ENCODE measurements at places on chromosomes 5 and 9. TPM values are rescaled to one million over a fixed set of nuclear protein-coding genes. Genes with fewer than 3 reads are reported as not detected.

- no peak for DNase-seq
Measured at GRCh38 chr5:39063037-39063436, 11.2 kb downstream of the RICTOR start.

- DNase-seq: no peak
Measured at GRCh38 chr9:3511551-3511950, 14.2 kb downstream of the RFX3 start.

GRCh38 chr5:16561660-16562059, 55.1 kb downstream of the RETREG1 start:
- no peak for DNase-seq

GRCh38 chr5:1706428-1706827, 93.2 kb downstream of the MRPL36 start:
- no peak for DNase-seq

DNA sequence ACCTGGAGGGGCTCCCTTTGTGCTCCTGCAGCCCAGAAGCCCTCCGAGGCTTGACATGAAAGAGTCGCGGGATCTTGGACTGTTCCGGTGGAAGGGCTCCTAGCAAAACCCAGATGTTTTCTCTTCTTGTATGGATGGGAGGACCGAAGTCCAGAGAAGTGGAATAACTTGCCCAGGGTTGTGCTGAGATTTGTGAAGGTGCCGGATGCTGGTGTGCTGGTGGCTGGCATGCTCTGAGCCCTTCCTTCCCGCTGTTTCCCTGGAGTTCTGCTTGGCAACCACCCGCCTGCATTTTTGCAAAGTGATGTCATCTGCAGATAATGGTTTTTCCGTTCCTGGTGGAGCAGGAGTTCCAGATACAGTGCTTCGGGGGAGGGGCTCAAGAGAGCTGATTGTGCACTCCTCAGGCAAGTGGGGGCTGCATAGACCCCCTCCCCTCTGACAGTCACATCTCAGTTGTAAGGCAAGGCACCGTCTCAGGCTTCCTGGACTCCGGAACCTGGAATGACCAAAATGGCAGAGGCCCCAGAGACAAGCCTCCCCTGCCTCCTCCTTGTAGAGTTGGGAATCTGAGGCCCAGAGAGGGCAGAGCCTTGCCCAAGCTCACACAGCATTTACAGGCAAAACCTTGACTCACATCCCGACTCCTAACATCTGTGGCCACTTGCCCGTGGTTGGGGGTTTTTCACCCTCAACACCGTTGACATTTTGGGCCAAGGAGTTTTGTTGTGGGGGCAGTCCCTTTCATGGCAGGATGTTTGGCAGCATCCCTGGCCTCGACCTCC, 157.0 kb downstream of the RGS3 start:
- peak; percentile 91 for DNase-seq

DNA sequence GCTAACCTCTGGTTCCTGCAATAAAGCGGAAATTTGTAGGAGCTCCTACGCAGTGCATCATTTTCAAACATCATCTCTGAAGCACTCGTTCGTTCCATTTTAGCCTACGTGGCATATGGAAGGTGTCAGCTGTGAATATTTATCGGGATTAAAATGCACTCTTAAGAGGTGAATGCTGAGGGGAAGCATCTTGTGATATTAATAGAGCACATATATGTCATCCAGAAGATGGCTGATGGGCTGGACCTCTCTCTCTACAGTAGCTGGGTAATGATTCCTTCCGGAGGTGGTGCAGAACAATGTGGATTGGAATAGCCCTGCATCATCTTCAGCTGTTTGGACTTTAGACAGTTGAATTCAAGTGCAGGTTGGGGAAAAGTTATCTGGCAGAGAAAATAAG, 478.7 kb downstream of the DMAC1 start:
- DNase-seq: no peak

- DNase-seq: no peak
Measured at GRCh38 chr9:128169925-128170324, 9.9 kb downstream of the BBLN start.

DNA sequence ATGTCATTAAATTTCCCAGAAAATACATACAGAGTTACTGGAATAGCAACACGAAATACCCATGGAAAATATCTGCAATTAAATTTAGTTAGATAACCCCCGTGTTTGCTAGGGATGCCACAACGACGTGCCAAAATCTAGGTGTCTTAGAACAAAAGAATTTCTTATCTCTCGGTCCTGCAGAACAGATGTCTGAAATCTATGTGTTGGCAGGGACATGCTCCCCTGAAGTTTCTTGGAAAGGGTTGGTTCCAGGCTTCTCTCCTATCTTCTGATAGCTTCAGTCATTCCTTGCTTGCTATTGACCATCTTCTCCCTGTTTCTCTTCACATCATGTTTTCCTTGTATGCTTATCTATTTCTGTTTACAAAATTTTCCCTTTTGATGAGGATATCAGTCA, 1067.0 kb downstream of the CDH18 start:
- no peak for DNase-seq

- DNase-seq: no peak
Measured at GRCh38 chr9:136204145-136204805, 653 bp downstream of the LHX3 start.

- no peak for DNase-seq
Measured at GRCh38 chr9:3909966-3910650, 384.3 kb upstream of the RFX3 start.

DNA sequence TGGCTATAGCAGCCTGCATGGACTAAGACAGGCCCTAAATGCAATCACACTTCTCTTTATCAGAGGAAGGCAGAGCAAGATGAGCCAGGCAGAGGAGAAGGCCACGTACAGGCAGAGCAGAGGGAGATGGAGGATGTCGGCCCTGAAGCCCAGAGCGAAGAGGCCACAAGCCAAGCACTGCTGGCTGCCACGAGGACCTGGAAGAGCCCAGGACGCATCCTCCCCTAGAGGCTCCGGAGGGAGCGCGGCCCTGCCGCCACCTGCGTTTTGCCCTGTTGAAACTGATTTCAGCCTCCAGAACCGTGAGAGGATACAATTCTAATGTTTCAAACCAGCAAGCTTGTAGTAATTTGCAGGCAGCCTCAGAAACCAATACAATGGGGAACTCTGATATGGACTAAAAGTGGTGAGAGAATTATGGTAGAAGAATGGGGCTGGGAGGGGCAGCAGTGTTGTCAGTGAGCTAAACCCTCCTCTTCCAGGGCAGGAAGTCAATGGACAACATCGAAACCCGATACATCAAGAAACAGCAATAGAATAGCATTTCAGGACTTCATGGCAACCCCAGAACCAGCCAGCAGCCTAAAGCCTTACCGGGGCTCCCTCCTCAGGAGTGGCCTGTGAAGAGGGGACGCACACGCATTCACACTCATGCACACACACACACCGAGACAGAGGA, 32.6 kb downstream of the ADAMTS2 start:
- no peak for DNase-seq

DNA sequence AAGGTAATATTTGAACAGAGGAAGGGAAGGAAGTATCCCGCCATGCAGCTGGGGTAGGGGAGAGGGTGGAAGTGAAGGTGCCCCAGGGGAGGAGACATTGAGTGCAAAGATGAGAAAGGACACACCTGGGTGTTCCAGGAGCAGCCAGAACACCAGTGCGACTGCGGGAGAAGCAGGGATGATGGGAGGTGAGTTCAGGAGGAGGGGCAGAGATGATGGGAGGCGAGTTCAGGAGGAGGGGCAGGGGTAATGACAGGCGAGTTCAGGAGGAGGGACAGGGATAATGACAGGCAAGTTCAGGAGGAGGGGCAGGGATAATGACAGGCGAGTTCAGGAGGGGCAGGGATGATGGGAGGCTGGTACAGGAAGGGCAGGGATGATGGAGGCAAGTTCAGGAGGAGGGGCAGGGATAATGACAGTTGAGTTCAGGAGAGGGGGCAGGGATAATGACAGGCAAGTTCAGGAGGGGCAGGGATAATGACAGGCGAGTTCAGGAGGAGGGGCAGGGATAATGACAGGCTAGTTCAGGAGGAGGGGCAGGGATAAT, 17.2 kb upstream of the SPOCK1 start:
- DNase-seq: no peak

DNA sequence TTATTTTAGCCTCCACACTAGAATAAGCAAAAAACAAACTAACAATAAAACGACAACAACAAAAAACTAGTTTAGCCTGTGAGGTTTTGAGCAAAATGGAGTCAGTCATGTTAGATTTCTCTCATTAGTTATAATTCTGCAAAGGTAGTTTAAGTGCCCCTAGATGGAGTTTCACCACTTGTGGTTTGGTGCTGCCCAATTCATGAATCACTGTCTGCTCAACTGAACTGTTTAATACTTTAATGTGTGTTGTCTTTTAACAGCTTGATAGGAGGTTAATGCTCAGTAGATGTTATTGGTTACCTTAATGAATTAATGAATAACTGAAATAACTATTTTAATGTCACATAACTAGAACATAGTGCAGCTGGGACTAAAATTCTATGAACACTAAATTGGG, 3.5 kb upstream of the PLAA start:
- DNase-seq: no peak

GRCh38 chr5:172714491-172715420, 56.2 kb downstream of the DUSP1 start:
- peak; percentile 92 for DNase-seq

GRCh38 chr5:99105216-99105615, 176.4 kb upstream of the CHD1 start:
- no peak for DNase-seq

DNA sequence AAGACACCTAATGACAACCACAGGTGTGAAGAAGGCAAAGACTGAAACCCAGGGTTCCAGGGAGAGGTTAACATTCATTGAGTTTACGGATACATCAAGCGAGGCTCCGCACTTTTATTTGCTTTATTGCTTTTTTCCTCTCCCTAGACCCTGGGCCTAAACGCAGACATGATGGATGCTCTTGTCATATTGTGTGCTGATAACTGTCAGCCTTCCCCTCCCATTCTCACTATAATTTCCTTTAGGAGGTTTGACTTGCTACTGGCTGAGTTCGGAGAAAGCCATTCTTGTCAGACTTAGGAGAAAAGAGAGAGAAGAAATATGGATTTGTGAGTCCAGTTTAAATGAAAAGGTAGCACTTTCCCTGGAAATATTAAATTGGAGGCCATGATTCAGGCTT, 471.6 kb downstream of the DNAH5 start:
- no peak for DNase-seq

- no peak for DNase-seq
Measured at GRCh38 chr5:89572696-89573095, 689.7 kb upstream of the MEF2C start.

DNA sequence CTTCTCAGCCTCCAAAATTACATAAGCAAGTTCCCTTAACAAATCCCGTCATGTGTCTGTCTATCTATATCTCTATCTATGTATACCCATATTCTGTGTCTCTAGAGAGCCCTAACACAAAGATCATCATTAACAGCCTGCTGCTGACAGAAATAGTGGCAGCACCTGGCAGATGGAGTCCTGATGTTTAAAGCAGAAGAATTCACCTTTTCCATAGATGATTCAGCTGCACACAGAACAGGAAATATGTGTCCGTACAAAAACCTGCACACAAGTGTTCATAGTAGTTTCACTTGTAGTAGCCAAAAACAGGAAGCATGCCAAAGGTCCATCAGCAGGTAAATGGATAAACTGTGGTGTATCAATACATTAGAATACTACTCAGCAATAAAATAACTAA, 45.0 kb upstream of the ACO1 start:
- DNase-seq: no peak

DNA sequence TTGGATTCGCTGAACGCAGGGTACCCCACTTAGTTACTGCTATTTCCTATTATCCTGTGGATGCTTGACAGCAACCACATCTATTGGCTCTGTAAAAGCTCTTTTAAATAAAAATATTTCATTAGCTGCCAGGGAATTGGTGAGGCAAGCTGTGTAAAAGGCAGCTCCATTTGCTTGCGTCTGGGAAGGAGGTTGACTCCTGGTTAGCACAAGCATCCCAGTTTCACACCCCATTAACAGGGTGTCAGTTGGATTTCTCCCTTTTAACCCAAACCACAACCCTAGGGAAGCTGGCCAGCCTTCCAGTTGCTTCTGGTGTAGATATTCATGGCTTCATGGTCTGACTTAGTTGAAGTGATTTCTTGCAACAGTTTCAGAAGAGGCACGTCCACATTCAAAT, 151.0 kb downstream of the GPBP1 start:
- DNase-seq: no peak

DNA sequence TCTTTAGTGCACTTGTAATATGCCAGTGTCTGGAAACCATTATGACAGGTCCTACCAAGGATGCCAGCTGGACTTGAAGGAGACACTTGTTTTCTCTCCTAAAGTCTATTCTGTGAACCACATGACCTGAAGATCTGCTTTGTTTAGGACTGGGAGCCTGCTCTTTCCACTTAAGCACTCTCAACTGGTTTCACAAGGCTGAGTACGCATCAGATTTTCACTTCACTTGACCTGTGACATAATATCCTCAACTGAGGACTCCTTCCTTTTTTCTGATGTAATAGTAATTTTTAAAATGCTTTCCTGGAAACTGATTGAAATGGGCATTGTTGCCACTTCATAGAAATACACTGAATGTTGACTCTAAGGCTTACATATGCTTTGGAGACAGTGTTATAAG, 52.2 kb downstream of the PDE8B start:
- DNase-seq: no peak

- DNase-seq: no peak
Measured at GRCh38 chr9:135978642-135979546, 17.7 kb upstream of the UBAC1 start.

ZNF454 gene
- total RNA-seq: 6.1 TPM

ECM2 gene
- 3.3 TPM for total RNA-seq

PCDHB4 gene
- total RNA-seq: 5.0 TPM

TIMD4 gene
- not detected for total RNA-seq

PTGER4 gene
- total RNA-seq: 73.1 TPM

HMHB1 gene
- total RNA-seq: not detected

ABO gene
- total RNA-seq: 0.36 TPM

YTHDC2 gene
- 21.6 TPM for total RNA-seq

Measured in sigmoid colon (tissue), 7 donors.